Left forelimb (tissue), 1 donor: ENCODE measurements at places on chromosomes 6 and 20.

- no peak for DNase-seq
These were observed 274.5 kb downstream of the NKAIN2 start for GRCh38 chr6:124078169-124078568.

- DNase-seq = no peak
These were observed 2.2 kb upstream of the QKI start for GRCh38 chr6:163412341-163412740.

GRCh38 chr6:119148825-119149525 is 70.5 kb upstream of the FAM184A start:
- DNase-seq = no peak

DNA sequence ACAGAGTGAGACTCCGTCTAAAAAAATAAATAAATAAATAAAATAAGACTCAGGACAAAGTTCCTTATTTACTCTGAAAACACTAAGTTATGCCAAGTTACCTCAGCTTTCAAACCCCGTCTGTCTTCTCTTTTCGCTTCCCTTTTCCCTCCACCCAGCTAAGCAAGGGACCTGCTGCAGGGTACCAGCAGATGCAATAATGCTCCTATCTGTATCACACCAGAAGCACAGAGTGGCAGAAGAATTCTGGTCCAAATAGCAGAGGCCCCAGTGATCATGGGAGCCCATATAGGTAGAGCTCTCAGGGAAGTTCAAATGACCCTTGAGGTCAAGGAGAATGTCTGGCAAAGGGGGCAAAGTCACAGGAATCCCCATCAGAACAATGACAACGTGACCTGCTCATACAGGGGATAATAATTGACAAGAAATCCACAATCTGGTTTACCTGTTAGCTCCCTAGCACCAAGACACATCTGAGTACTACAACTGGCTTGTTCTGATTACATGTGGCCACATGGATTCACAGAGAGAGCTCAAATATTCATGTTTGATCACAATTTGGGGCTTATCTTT is 8.7 kb downstream of the GCM1 start:
- no peak for DNase-seq

DNA sequence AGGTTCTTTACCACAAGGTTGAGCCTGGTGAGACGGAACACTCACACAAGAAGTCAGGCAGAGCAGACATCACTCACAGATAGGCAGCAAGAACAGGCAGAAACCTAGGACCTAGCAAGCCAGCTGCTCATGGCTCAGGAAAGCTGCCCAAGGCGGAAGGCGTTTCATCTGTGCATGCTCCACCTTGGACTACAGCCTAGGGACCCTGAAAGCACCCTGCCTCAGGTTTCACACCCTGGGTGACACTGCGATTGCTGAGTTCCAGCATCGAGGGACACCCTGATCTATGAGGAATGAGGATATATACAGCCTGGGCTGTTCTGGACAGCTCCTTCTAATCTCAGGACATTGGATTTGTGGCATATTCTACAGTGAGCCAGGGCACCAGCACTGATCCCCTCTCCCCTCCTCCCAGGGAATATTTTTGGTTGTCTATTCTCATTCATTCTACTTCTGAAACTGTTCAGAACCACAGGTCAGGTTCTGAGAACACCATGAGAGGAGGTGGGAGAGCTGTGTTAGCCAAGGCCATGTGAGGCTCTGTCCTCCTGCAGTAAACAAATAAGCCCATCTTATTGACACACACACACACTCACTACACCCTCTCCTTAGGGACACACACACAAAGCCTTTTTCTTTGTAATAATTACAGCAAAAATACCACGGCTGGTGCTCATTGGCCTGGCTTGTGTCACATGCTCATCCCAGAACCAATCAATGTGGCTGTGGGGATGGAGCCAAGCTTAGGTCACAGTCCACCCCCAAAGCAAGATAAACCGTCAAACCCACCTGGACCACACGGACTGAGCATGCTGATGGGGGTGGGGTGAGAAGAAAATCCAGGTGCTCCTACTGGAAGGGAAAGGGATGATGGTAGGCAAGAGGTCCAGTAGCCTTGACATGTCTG is 26.3 kb upstream of the PMEPA1 start:
- DNase-seq = no peak

DNA sequence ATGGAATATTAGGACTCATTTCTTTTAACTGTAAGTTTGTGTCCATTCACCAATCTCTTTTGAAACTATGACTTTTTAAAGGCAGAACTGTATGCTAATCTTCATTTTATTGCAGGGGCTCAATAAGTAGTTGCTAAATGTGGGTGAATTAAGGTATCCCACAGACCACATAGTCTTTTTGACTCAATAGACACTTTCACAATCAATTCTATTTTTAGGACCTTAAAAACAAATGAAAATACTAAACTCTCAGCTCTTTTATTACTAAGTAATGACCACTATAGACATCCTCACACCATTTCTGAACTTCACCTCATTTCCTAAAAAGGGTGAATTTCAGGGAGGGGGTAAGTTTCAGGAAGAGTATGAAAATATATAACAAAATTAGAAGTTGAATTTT is 106.8 kb upstream of the BEND6 start:
- no peak for DNase-seq

- no peak for DNase-seq
These were observed 162.2 kb downstream of the NKAIN2 start for GRCh38 chr6:123965894-123966293.

- no peak for DNase-seq
These were observed 47.8 kb downstream of the ARHGAP40 start for GRCh38 chr20:38649275-38649891.

DNA sequence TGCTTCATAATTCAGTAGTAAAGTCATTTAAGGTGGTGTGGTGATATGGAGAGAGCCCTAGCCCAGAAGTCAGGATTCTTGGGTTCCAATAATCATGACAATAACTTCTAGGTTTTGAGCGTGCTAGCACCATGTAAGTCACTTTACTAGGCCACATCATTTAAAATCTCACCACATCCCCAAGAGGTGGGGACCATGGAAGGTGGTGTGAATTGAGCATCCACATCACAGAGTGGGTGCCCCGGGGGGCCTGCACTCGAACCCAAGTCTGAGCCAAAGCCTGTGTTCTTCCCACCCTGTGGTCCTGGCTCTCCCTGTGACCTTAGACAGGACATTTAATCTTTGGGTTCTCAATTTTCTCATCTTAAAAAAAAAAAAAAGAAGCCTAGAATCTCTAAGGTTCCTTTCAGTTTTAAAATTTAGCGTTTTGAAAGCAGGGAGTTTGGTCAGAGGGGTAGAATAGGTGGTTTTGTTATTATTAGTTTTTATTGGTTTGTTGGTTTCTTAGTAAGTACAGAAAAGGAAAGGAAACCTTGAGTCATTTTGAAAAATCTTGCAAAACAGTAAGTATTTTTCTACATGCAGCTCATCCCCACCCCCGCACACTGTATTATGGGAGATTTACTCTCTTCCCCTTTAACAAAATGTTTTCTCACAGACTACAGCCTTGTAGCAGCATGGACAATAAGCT is 26.4 kb downstream of the ARMC2 start:
- no peak for DNase-seq

DNA sequence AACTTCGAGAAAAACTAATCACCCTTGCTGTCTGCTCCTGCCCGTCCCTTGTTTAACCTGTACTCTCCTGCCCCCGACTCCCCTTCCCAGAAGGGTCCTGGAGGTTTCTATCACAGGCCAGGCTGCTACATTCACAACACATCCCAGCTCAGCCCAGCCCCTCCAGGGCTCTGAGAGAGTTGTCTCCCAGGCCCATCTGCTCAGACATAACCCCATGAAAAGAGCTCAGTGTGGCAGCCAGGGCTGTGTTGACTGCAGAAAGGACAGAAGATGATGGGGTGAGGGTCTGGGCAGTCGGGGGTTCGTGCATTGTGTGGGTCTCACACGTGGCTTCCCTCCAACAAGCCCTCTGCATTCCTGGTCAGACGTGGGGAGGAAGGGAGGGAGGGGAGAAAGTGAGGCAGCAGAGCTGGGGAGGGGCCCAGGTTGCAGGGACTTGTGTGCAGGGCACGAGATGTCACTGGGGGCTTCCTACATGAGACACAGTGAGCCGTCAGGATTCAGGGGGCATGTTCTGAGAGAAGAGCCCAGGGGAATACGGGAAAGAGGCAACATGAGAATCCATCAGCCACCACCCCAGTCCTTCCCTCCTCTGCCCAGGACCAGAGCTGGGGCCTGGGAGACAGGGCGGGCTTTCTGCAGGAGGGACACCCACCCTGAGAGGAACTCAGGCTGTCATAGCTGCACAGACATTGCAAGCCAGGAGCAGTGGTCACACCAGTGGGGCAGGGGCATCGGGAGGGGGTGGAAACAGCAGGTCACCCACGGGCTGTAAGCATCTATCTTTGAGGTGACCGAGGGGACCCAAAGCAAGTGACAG is 372.9 kb downstream of the PREX1 start:
- DNase-seq = no peak

GRCh38 chr6:136483906-136484305 is 66.3 kb downstream of the MAP7 start:
- DNase-seq = no peak

GRCh38 chr20:20368418-20369249 is 730 bp downstream of the INSM1 start:
- no peak for DNase-seq

DNA sequence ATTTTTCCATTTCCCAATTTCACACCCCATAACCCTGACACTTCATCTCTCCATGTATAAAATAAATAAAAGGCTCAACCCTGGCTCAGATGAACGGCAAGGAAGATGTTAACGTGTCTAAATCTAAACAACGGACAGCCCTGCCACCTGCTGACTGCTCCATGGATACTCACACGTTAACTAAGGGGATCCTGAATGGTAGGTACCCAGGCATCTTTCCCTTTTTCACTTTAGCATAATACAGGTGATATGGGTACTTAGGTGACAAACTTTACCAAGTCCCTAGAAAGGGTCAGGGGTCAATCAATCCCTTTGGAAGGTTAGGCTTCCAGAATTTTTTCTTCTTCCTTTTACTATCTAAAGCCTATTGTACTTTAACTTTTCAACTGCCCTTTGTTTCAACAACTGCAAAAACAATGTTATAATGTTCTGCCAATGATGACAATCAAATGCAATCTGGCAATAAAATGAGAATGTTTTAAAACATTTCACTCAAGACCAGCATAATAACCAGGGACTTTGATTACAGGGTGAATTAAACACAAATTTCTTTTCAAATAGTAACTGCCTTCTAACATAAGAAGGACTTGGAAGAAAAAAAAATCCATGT is 52.4 kb upstream of the IPCEF1 start:
- DNase-seq = no peak

- no peak for DNase-seq
These were observed 592.3 kb downstream of the FRK start for GRCh38 chr6:115468272-115469005.

- DNase-seq = no peak
These were observed 48.0 kb upstream of the DEK start for GRCh38 chr6:18312368-18312767.

DNA sequence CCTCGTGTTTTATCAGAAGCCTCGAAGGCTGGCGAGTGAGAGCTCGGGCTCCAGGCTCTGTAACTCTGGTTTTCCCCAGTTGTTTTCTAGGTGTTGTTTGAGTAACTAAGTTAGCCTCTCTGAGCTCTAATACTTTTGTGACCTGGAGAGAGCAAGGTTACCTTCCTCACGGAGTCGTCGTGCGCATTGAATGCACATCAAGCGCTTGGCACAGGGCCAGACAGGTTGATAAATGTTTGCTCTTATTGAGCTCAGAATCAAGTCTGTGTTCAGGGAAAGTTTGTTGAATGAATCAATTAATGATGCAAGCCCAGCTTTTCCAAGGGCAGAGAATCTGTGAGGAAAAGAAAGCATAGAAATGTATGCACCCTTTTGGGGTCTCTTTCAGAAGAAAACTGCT is 33.5 kb downstream of the EDN3 start:
- no peak for DNase-seq

DNA sequence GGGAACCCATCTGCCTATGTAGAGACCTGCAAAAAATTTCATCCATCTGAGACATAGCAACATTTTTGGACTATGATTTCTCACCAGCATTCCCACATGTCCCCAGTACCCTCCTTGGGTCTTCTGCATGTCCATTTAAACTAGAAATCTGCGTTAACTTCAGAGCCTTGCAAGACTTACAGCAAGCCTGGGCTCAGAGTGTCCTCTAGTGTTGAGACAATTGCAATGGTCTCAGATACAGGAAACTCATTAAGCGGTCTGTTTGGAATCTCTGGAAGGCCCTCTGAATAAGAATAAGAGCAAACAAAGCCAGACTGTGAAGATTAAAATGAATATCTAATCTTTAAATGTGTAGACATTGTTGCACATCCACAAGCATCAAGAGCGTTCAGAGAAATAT is 20.5 kb upstream of the PI3 start:
- no peak for DNase-seq

GRCh38 chr6:106156413-106156812 is 70.3 kb downstream of the PRDM1 start:
- DNase-seq = no peak

GRCh38 chr20:11394145-11394833 is 523.4 kb upstream of the BTBD3 start:
- no peak for DNase-seq

DNA sequence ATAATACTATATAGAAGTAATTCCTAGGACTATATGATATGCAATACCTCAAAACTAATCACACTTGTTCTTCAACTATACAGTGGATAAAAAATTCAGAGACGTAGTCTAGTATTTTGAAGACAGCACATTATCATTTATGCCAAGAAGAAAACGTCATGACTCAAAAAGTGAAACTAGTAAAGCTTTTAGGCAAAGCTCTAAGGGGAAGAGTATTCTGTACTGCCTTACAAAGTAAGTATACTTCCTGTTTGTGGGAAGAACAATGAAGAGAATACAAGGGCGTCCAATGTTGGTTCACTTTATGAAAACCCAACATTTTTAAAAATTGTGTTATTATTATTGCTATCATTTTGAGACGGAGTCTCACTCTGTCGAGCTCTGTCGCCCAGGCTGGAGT is 27.9 kb downstream of the LOC128125822 start:
- DNase-seq = no peak

DNA sequence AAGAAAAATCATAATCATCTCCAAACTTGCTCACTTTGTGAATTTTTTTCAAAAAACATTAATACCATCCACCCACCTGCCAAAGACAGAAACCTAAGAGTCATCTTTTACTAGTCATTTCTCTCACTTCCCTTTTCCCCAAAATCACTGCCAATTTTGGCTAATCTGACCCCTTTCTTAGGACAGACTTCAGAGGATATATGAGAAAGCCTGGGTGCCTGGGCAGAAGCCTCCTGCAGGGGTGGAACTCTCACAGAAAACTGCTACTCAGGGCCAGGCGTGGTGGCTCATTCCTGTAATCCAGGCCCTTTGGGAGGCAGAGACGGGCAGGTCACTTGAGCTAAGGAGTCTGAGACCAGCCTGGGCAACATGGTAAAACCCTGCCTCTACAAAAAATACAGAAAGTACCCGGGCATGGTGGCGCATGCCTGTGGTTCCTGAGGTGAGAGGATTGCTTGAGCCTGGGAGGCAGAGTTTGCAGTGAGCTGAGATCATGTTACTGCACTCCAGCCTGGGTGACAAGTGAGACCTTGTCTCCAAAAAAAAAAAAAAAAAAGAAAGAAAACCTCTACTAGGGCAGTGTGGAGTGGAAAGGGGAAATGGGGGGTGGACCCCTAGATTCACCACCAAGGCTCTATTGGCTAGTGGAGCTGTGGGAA is 3.8 kb downstream of the DEK start:
- no peak for DNase-seq
